ENCODE measurements at places on chromosomes 7 and 10. TPM values are rescaled to one million over a fixed set of nuclear protein-coding genes. Genes with fewer than 3 reads are reported as not detected.

ANKRD22 gene
- not detected for total RNA-seq

DYNC1I1 gene
- total RNA-seq, result 3.5 TPM

SMIM30 gene
- total RNA-seq, result 71.8 TPM

CPN1 gene
- total RNA-seq, result not detected

ZNF365 gene
- 2.6 TPM for total RNA-seq

EGFR gene
- 84.5 TPM for total RNA-seq

ZNF239 gene
- 5.5 TPM for total RNA-seq

MRM2 gene
- 19.2 TPM for total RNA-seq

PTPRE gene
- total RNA-seq, result 30.7 TPM

PLAU gene
- 42.2 TPM for total RNA-seq

AMZ1 gene
- total RNA-seq, result 0.86 TPM

CLDN15 gene
- 2.0 TPM for total RNA-seq

LRWD1 gene
- 9.9 TPM for total RNA-seq

VGF gene
- not detected for total RNA-seq

SFXN3 gene
- total RNA-seq, result 74.1 TPM

ITPRIP gene
- total RNA-seq, result 20.8 TPM

TMEM176A gene
- not detected for total RNA-seq

HOXA10 gene
- 30.6 TPM for total RNA-seq

ACSM6 gene
- not detected for total RNA-seq

NKX6-2 gene
- total RNA-seq, result not detected

PKD2L1 gene
- not detected for total RNA-seq

NSUN6 gene
- total RNA-seq, result 8.1 TPM

SPDYE18 gene
- total RNA-seq, result not detected

PHYHIPL gene
- not detected for total RNA-seq

CRHR2 gene
- not detected for total RNA-seq

DGKI gene
- 8.3 TPM for total RNA-seq

OR13A1 gene
- total RNA-seq, result not detected

GJD4 gene
- total RNA-seq, result 0.22 TPM

PDK4 gene
- total RNA-seq, result 18.5 TPM

SAMD9L gene
- 30.7 TPM for total RNA-seq

CYREN gene
- total RNA-seq, result 40.8 TPM

TMEM184A gene
- 0.26 TPM for total RNA-seq

ADAMTS14 gene
- total RNA-seq, result 0.91 TPM

Measured in articular chondrocyte of knee joint (primary cell).